ENCODE measurements at places on chromosomes 7 and 10.
A peak's percentile ranks its signal among the peaks of the same experiment; 100 is the strongest.

DNA sequence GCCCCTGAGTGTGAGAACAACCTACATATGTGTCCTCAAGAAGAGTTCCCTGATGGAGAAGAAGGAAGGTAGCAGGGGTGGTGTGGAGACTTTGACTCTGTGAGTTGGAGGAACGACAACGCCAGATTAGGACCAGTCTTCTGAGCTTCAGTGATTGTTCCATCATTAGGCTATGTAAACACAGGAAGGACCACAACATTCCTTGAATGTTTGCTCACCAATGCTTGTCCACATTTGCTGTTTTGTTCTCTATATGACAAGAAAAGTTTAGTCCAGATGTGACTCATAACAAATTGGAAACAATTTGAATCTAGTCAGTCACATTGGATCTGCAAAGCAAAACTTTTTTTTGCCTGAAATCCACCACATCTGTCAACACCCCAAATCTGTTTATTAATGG lies 62.7 kb downstream of the ENTPD1 start:
- DNase-seq: peak; percentile 51

DNA sequence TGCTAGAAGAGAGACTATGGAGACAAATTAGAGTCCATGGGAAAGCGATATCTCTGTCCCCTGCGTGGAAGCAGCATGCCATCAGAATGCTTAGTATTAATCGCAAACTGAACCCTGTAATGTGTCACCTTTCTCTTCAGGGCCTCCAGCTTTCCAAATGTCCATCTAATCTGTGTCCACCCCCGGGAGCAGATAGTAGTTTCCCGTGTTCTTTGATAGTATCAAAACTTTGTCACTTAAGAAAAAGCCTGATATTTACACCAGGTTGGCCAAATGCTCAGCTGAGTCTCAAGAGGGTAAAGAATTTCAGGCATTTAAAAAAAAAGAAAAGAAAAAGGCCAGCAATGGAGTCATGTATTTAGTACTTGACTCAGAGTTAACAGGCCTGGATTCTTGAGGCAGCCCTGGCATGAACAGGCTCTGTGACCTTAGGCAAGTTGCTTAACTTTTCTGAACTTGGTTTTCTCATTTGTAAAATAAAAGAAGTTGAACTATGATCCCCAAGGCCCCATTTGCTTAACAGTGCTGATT lies 10.4 kb upstream of the GSAP start:
- peak; percentile 55 for DNase-seq

DNA sequence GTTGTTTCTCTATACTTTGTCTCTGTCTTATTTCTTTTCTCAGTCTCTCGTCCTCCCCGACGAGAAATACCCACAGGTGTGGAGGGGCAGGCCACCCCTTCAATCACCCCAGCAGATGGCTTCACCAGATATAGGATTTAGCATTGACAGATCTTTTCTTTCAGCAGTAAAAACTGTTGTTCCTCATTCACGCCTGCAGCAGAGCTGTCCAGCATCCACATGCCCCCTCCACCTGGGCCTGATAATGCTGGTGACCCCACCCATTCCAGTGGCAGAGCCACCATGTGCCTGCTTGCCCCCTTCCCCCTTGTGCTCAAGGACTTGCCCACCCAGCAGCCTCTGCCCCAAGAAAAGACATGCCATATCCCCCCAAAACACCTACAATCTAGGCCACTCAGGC lies 15.5 kb downstream of the FRG2B start:
- no peak for DNase-seq

GRCh38 chr10:13587391-13587790 lies 626 bp downstream of the PRPF18 start:
- DNase-seq: no peak

DNA sequence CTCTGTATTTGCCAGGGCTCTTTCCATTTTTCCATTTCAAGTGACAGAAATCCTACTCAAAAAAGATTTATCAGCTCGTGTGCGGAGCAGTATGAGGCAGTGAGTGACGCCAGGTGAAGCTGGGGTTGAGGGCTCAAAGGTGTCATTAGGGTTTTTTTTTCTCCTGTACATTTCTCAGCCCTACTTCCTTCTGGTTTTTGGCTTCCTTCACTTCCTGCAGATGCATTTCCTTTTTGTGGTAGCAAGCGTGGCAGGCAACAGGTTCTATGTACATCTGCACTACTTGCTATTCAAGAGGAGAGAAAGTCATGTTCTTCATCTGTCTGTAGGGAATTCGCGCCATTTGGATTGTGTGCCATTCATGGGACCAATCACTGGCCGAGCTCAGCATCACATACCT lies 52.8 kb upstream of the AOAH start:
- DNase-seq: no peak

- no peak for DNase-seq
These were observed 8.0 kb downstream of the DGKI start for GRCh38 chr7:137838706-137839315.

GRCh38 chr10:78718032-78718572 lies 350.7 kb upstream of the ZMIZ1 start:
- DNase-seq: no peak

DNA sequence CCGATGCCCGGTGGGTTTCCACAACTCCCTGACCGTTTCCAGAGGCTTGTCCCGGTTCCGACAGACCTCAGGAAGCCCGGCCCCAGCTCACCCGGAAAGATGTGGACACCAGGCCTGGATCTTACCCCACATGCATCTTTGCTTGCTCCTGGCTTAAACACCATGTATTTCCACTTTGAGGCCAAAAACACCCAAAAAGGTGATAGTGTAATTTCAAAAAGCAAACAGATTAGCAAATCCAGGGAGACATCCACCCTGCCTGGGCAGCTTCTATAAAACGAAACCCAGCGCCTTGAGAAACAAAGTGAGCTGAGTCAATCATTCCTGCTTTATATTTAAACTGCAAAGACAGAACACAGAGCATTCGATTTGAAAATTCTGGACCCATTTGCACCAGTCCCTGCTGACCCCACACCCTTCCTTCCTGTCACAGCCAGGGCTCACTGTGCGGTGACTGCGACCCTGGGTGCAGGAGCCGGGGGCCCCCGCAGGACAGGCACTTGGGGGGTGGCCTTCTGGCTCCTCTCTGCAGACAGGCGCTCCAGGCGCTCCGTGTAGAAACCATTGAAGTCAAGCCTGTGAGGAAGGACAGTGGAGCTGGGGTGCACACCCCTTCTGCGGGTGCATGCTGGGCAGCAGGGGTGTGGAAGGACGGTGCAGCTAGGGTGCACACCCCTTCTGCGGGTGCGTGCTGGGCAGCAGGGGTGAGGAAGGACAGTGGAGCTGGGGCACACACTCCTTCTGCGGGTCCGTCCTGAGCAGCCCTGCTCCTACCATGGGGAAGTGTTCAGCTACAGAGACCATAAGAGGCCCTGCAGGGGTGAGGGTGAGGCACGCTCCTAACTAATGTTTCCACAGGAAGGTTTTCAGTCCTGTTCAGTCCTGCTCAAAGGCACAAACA lies 2.9 kb upstream of the ADAM8 start:
- no peak for DNase-seq

- DNase-seq: peak; percentile 99
These were observed 122.7 kb downstream of the PRKAG2 start for GRCh38 chr7:151754142-151754590.

DNA sequence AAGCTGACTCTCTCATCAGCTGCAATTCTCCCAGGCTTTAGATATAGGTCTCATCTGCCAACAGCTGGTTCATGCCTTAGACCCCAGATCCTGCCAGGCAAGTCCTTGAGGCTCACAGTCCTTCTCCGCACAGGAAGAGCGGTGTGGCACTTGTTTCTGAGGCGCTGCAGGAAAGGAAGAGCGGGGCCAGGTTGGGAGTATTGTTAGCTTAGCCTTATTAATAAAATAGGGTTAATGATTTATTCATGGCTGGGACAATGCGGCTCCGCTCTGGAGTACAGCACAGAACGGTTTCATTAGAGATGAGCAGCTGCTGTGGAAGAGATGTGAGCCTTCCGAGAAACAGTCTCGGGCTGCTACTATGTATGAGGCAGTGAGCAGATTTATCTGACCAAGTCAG lies 78.1 kb downstream of the FZD1 start:
- no peak for DNase-seq

DNA sequence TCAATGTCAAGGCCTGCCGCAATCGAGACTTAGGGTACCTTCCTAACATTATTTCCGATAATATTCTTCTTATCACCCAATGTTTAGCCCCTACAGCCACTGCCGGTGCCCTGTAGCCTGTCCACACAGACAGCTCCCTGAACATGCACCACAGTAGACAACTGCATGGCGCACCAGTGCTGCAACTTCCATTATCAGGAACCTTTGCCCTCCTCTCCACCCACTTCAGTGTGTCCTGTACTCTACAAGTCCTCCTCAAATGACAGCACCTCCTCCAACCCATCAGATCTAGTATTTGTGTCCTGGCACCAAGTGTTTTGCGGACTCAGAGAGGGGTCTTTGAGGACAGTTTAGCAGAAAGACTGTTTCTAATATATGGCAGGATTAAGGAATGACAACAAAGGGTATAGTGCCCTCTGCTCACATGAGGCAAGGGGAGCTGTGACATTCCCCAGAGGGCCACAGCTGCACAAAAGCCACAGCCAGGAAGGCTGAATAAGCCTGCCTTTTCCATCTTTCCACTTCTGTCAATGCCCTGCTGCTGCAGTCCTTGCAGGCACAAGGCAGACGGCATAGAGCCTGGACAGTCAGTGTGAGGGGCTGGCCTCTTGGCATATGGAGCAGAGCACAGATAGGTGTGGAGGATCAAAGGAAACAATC lies 335.4 kb downstream of the PARD3 start:
- DNase-seq: no peak

- no peak for DNase-seq
These were observed 4.6 kb downstream of the HSPA12A start for GRCh38 chr10:116737627-116738327.

- DNase-seq: no peak
These were observed 51.6 kb upstream of the FHIP2A start for GRCh38 chr10:114770009-114770408.

- DNase-seq: no peak
These were observed 30.0 kb downstream of the NOD1 start for GRCh38 chr7:30448461-30449189.

DNA sequence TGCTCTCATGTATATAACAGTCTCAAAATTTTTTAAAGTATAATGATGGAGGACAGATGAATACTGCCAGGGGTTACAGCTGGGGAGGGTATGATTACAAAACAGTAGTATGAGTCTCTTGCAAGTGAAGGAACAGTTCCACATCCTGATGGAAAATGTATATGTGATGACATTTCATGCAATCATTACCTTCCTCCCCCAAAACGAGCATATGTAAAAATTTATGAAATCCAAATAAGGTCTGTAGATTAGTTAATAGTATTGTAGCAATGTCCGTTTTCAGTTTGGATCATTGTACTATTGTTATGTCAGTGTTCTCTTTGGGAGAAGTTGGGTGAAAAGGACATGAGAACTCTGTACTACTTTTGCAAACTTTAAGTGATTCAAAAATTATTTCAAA lies 38.0 kb downstream of the DRGX start:
- DNase-seq: no peak

DNA sequence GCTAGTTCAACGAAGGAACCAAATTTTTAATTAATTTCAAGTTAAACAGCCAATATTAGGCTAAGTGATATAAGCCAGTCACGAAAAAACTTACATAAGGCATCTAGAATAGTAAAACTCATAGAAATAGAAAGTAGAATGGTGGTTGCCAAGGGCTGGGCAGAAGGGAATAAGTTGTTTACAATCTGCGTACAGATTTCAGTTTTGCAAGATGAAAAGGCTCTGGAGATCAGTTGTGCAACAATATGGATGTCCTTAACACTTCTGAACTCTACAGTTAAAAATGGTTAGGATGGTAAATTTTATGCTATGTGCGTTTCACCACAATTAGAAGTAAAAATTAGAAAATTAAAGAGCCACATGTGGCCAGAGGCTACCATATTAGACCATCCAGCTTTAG lies 13.3 kb downstream of the SCRN1 start:
- no peak for DNase-seq

- DNase-seq: no peak
These were observed 19.2 kb downstream of the SMNDC1 start for GRCh38 chr10:110285501-110285900.

DNA sequence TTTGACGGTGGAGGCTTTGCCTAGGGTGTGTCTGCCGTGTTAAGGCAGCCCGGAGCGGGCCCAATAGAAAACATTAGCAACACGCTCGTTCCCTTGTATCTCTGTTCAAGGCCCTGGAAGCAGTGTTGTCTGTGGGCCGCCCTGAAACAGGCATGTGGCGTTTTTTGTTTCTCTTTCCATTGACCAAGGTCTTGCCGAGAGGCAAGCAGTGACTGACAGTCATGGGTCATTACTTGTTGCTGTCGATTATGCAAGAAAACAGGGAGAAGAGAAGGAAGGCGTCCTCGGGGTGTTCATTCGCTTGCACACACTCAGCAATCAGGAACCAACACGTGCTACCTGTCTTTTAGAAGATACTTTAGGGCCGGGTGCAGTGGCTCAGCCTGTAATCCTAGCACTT lies 92.5 kb downstream of the EZH2 start:
- DNase-seq: no peak

GRCh38 chr10:118531105-118531852 lies 64.2 kb downstream of the PRLHR start:
- DNase-seq: peak; percentile 58

GRCh38 chr10:131174211-131174565 lies 137.3 kb downstream of the TCERG1L start:
- DNase-seq: no peak

DNA sequence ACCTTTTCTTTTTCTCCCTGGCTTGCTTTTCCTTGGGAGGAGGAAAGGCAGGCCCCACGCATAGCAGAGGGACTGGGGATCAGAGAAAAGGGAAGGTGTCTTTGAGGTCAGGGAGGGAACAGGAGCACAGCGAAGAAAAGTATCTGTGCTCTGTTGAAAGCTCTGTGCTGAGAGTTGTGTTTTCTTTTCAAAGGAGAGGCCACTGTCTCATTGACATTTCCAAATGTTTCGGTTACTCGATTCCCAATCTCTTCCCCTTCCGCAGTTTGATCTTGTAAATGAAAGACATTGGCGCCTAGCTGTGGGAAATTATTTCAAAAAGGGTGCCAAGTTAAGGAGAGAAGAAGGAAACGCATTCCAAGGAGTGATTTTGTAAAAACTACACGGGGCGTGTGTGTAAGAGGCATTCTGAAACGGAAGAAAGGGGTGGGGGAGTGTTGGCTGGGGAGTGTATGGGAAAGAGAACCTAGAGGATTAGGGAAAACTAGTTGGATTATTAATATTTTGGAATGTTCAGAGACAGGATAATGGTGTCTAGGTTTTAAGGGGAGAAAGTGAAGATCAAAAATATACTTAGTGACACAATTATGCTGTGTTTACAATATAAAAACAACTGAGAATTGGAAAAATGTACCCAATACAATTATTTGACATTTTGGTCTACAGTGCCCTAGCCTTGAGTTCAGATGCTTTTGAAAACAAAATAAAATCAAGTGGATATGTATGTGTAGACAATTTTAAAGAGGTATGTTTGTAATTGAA lies 708 bp downstream of the KLHDC10 start:
- DNase-seq: peak; percentile 7

DNA sequence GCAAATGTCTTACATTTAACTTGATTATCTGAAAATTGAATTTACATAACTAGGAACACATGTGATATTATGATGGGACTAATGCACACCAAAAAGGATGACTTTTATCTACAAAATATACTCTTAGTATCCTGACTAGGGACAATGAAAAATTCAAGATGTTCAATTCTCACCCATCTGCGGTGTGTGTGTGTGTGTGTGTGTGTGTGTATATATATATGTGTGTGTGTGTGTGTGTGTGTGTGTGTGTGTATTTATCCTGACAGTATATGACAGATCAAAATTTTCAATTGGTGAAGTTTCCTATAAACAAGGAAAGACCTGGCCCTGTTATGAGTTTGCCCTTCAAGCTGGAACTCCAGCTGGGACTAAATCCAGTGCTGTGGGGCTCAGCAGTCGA lies 40.3 kb upstream of the MET start:
- no peak for DNase-seq

GRCh38 chr7:50370884-50371283 lies 66.4 kb downstream of the IKZF1 start:
- no peak for DNase-seq
